ENCODE measurements at places on chromosomes 2 and 18.

- DNase-seq = no peak
These were observed 140.0 kb downstream of the MC4R start for GRCh38 chr18:60232541-60232940.

- no peak for DNase-seq
These were observed 53.9 kb downstream of the LIMS1 start for GRCh38 chr2:108588070-108588668.

- DNase-seq = no peak
These were observed 1671.8 kb upstream of the DDX18 start for GRCh38 chr2:116142644-116143227.

GRCh38 chr2:23387221-23387550, 2.2 kb downstream of the KLHL29 start:
- DNase-seq = no peak

GRCh38 chr18:62839874-62840713, 124.8 kb downstream of the PHLPP1 start:
- DNase-seq = peak; percentile 27

GRCh38 chr2:673016-673415, 4.2 kb downstream of the TMEM18 start:
- DNase-seq = no peak

GRCh38 chr2:234145057-234145456, 94.6 kb downstream of the SPP2 start:
- DNase-seq = no peak

- DNase-seq = no peak
These were observed 57.5 kb upstream of the MFF start for GRCh38 chr2:227267410-227268115.
